ENCODE measurements at places on chromosomes 2 and 18.

DNA sequence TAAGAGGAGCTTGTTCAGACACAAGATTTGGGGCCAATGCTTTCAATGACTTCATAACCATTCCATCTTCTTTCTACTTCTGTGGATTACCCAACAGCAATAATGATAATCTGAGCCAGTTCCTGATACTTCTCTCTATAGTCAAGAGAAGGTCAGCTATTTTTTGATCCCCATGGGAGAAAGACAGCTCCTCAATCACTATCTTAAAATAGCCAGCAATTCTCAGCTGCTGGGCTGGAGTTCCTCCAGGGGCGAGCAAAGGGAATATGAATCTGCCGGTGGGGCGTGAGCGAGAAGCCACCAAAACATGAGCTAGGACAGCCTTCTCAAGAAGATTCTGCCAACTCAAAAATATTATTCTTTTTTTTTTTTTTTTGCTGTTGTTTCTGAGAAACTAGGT lies at the start of gene TMEM182:
TMEM182 (plus strand) TSS at position 269 of the 400 bp plus-strand sequence. CDS start 187 bp downstream, outside the sequence.
- no peak for DNase-seq

GRCh38 chr2:207216457-207216856 lies 50.7 kb upstream of the KLF7 start:
- DNase-seq: no peak

- no peak for DNase-seq
Measured at GRCh38 chr2:182375862-182376261, 51.0 kb downstream of the PDE1A start.

GRCh38 chr2:176582990-176583481 lies 313.8 kb downstream of the MTX2 start:
- DNase-seq: no peak

DNA sequence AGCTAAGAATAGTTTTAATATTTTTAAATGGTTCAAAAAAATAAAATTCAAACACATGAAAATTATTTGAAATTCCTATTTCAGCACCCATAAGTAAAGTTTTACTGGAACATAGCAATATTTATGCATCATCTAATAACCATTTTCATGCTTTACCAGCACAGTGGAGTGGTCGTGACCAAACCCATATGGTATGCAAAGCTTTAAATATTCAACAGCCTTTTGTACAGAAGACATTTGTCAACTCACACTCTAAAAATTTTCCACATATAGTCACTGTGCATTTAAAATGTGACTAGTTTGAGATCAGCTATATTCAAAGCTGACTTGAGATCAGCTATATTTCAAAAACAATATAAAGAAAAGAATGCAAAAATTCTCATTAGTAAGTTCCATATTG lies 46.2 kb downstream of the PUM2 start:
- DNase-seq: no peak

DNA sequence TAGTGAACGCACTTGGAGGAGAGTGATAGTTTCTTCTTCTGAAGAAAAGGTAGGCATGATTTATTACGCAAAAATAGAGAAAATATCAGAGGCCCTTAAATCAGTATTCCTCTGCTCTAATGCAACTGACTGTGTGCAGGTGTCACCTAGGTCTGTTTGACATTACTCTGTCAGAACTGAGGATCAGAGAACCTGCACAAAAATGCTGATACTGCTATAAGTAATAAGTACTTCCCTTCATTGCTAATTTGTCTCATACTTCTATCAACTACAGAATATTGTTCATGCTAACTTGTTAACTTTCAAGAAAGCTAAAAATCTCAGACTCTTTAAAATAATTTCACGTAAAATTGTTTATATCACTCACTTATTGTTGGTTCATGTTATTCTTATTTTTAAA lies 358.5 kb downstream of the ZNF804A start:
- DNase-seq: no peak

DNA sequence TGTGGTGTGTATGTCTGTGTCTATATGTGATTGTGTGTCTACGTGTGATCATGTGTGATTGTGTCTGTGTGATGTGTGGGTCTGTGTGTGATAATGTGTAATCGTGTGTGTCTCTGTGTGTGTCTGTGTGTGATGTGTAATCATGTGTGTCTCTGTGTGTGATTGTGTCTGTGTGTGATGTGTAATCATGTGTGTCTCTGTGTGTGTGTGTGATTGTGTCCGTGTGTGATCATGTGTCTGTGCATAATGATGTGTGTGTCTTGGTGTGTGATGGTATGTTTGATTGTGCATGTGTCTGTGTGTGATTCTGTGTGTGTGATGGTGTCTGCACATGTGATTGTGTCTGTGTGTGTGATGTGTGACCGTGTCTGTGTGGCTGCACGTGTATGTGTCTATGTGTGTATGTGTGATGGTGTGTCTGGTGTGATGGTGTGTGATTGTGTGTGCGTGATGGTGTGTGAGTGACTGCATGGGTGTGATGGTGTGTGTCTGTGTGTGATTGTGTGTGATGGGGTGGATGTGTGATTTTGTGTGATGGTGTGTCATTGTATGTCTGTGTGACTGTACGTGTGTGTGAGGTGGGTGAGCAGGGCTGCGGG lies 78.9 kb downstream of the RTP5 start:
- DNase-seq: no peak

- DNase-seq: no peak
Measured at GRCh38 chr18:77677536-77677935, 427.9 kb downstream of the GALR1 start.

DNA sequence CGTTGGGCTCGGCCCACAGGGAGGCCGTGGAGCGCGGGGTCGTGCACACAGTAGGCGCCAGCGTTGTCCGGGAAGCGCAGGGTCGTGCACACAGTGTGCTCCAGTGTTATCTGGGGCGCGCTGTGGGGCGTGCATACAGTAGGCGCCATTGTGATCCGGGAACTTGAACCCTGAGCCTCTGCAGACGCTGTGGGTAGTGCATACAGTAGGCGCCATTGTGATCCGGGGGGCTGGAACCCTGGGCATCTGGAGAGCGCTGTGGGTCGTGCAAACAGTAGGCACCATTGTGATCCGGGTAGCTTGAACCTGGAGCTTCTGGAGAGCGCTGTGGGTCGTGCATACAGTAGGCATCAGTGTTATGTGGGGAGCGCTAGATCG lies 793 bp downstream of the ZNF236 start:
- DNase-seq: no peak

- DNase-seq: no peak
Measured at GRCh38 chr2:20455076-20455587, 8.3 kb downstream of the RHOB start.

GRCh38 chr2:226959418-226959817 lies 123.6 kb downstream of the RHBDD1 start:
- no peak for DNase-seq

- no peak for DNase-seq
Measured at GRCh38 chr2:101002562-101003277, 631 bp downstream of the RPL31 start.

DNA sequence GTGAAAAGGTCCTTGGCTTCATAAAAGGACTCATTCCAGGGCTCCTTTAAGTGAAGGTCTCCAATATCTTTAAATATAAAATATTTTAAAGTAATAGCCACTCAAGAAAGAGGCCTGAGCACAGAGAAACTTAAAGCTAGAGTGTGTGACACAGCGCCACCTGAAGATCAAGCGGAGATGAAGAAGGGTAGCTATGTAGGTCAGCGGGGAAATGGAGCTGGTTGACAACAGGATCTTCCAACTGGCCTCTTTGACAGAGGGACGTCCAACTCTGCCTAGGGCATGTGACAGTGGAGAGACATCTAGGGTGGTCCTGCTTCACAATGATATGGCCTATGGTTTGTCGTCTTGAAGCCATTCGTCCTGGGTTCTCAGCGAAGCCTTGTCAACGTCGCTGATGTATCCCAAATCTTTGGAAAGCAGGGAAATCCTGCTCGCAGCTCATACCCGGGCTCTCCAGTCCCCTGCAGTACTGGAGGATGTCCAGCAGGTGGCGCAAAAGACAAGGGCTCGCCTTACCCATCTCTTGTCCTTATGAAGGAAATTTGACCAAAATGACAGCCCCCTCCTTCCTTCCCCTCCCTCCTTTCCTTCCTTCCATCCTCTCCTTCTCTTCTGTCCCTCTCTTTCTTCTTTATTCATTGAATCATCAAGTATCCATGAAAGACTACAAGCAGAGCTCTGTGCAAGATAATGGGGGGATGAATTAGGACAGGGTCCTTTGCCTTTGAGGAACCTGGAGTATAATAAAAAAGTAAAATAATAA lies 59.6 kb downstream of the LONRF2 start:
- DNase-seq: peak; percentile 63

GRCh38 chr2:20687260-20687832 lies 20.4 kb downstream of the GDF7 start:
- DNase-seq: no peak

DNA sequence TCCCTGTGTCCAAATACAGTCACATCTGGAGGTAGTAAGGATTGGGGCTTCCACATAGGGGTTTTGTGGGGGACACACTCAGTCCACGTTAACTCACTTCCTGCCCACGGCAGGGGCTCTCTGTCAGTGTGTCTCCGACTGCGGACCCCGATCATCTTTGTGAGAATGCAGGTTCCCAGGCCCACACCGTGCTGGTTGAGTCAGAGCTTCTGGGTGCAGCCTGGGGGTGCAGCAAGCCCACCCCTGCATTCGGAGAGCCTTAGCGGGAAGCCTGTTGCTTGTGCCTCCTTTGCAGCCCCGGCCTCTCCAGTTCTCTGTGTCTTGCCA lies 28.0 kb downstream of the HPCAL1 start:
- DNase-seq: peak; percentile 10

GRCh38 chr2:192127434-192127833 lies 67.3 kb downstream of the TMEFF2 start:
- DNase-seq: no peak

GRCh38 chr2:120012363-120012762 lies 514 bp upstream of the EPB41L5 start:
- no peak for DNase-seq

DNA sequence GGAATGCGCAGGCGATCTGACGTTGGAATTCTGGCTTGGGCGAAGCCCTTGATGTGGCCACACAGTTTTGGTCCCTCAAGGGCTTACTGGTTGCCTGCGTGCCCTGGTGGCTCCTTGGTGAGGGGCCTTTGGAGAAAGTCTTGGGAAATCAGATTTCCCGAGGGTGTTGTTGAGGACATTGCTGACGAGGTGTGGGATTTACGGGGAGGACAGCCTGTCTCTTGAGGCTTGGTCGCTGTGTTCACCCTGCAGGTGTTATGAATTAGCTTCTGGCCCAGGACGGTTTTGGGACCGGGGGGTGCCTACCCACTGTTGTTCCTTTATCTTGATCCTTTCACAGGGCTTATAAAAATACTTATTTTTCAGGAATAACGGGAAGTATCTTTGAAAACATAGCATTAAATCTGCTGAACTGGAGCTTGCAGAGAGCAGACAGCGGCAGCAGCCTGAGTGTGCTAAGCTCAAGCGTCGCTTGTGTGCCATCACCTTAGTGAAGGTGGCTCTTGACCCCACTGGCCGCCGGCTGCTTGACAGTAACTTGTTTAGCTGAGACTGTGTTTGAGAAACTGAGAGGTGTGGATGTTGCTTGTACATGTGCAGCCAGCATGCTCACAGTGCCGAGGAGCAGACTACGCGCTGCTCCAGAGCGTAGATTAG lies 4.2 kb downstream of the CTDP1 start:
- no peak for DNase-seq

GRCh38 chr18:63603772-63604171 lies 16.6 kb downstream of the SERPINB13 start:
- no peak for DNase-seq

- DNase-seq: peak; percentile 40
Measured at GRCh38 chr2:134252092-134252750, 1.7 kb upstream of the MGAT5 start.

- no peak for DNase-seq
Measured at GRCh38 chr2:33292981-33293595, 183.4 kb upstream of the RASGRP3 start.

DNA sequence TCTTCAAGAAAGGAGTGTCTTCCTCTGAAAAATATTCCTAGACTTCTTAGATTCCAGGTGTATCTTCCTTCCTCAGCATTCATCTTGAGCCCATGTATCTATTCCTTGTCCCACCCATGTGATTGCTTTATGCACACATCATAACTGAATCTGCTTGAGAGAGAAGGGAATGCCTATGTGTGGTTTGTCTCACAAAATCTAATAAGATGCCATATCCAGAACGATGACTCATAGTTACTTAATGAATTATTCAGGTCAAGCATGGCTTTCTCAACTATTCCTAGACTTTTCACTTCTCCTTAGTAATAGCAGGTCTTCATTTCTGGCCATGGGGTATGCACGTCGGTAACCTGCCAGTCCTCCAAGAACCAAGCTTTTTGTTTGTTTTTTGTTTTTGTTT lies 121.8 kb downstream of the SETBP1 start:
- DNase-seq: no peak

DNA sequence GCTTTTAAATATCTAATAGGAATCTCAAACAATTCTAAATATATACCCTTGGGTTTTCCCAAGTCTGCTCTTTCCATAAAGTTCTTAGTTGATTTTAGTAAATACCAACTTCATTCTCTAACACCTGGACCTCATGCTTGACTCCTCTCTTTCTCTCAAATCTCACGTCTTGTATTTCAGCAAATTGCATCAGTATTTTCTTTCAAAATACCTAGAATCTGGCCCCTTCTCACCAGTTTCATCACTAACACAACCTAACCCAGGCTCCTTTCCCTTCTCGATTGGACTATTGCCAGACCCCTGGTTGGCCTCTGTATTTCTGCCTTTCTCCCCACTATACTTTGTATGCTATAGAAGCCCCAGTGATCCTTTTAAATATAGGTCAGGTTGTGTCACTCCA lies 23.0 kb upstream of the FAM171B start:
- no peak for DNase-seq

DNA sequence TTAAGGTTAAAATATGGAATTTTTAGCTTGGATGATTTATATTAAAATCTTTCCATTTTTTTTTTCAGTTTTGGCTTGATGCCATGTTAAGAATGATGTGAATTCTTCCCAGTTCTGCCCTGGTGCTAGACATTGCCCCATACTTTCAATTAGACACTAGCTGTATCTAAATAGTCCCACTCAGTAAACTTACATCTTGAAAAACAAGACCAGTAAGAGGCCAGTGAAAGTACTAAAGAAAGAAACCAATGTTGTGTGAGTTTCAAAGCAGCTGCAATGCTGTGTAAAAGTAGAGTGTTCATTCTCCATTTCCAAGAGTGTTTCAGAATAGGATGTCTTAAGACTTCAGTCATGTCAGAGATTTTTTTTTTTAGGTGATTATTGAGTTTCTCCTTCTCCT lies 40.0 kb upstream of the CYBRD1 start:
- no peak for DNase-seq

DNA sequence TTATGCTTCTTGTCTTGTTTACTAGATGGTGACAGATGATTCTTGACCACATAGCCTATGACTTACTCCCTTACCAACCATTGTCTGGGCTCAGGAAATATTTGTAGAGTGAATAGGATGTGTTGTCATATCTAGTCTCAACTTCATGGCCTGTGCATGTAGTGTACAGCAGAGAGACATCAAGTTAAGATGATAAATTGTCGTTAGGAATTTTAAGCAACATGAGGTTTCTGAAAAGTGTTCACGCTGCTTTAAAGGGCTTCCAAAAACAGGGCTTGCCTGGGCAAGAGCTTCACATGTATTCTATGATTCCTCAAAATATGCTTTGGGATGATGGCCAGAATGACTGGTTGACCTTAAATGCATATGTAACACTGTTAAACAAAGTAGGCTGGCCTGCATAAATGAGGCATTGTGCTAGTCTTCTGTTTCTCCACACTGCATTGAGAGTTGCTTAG lies 424.0 kb downstream of the RND3 start:
- DNase-seq: no peak

GRCh38 chr2:30488012-30488659 lies 41.1 kb downstream of the LCLAT1 start:
- no peak for DNase-seq

All from stimulated activated CD4-positive, alpha-beta T cell treated with anti-CD3 and anti-CD28 coated beads, Interleukin-2, amount 100 ng/mL, for 48 hours (primary cell).